ENCODE measurements at places on chromosomes 2 and 18.

GRCh38 chr2:165967746-165968145 is 14.2 kb upstream of the TTC21B start:
- no peak for DNase-seq

GRCh38 chr2:60508339-60508917 is 45.0 kb downstream of the BCL11A start:
- no peak for DNase-seq

- no peak for DNase-seq
Measured at GRCh38 chr2:196988639-196989038, 62.1 kb upstream of the PGAP1 start.

- no peak for DNase-seq
Measured at GRCh38 chr2:85917887-85918795, 29.4 kb upstream of the ST3GAL5 start.

- no peak for DNase-seq
Measured at GRCh38 chr2:221120643-221121042, 451.5 kb downstream of the EPHA4 start.

GRCh38 chr2:64192664-64193105 is 48.5 kb upstream of the PELI1 start:
- DNase-seq: no peak

- no peak for DNase-seq
Measured at GRCh38 chr2:220708366-220708765, 863.7 kb downstream of the EPHA4 start.

DNA sequence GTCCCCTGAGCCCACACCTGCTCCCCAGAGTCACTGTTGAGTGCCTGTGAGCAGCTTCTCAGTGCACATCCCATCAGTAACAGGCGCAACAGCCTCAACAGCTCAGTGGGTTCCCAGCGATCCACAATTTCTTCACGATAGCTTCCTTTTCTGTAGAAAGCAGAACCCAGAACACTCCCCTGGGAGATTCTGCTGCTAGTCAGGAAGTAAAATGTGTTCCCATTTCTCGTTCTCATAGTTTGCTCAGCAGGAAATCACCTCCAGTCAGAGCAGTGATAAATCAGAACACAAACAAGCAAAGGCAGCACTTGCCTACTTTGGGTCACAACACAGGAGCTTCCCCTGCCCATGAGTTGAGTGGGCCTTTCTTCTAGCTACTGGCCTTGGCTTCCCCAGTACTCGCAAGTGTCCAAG is 48.9 kb upstream of the ATG16L1 start:
- no peak for DNase-seq

DNA sequence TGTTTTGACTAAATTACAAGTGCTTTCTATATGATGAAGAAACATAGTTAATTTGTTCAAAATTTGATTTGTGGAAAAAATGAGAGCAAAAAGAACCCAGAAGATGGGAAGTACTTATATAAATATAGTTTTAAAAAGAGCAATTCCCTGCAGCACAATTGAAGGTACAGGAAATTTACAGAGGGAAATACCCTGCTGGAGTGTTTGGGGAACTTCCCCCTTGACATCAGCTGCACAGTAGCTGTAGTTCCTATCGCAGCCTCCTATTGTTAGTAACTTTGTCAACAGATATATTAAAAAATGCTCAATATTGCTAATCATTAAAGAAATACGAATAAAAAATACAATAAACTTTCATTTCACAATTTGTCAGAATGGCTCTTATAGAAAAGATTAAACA is 1118.8 kb upstream of the ZEB2 start:
- no peak for DNase-seq

DNA sequence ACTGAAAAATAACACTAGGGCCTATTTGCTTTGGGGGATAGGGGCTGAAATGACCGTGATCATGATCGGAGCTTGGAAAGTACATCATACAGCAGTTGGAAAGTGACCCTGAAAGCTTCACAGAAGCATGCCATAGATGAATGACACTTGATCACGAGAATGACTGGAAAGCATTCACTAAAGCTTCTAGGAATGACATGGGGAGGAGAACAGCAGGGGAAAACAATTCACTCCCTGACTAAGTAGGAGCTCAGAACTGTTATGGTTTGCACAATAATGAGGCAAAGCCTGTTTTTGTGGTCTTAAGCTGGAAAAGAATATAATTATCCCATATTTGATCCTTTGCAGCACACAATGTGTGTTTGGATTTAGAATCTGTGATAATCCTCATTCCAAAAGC is 237.5 kb downstream of the NOL4 start:
- DNase-seq: no peak

DNA sequence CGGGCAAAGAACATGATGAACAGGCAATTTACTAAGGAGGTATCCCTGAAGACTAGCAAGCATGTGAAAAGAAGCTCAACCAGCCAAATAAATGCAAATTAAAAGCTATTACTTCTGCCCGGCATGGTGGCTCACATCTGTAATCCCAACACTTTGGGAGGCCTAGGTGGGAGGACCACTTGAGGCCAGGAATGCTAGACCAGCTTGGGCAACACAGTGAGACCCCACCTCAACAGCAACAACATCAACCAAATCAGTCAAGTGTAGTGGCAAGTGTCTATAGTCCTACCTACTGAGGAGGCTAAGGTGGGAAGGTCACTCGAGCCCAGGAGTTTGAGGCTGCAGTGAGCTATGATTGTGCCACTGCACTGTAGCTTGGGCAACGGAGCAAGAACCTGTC is 139.1 kb downstream of the MEP1B start:
- DNase-seq: no peak
